Activated CD8-positive, alpha-beta memory T cell treated with anti-CD3 and anti-CD28 coated beads, Interleukin-2, amount 50 U/mL, for 4 hours (primary cell): ENCODE measurements at places on chromosomes 12 and 14.

GRCh38 chr14:99603471-99604277 lies at the start of gene CCDC85C:
CCDC85C (minus strand) TSS chr14:99604207; CDS start chr14:99603959, 248 bp downstream.
- peak; percentile 53 for DNase-seq

- no peak for DNase-seq
These were observed 3.2 kb downstream of the MBD6 start for GRCh38 chr12:57525615-57526383.

DNA sequence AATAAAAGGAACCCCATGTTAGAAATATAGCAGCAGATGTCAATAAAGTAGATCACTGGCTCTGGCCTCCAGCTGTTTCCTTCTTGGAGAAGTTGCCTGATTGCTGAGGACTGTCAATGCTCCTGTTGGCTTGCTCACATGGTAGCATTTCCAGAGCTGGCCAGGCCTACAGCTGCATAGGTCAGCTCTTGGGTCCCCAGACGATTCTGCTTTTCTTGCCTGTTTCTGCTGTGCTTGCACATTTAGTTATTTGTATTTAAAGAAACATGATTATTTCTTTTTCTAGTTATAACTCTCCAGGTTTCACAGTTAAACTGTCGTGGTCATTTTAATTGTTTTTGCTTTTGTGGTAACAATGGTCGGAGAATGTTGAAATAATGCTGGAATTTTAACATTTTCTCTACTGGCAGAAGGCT lies 7.2 kb downstream of the NAV3 start:
- DNase-seq = no peak

DNA sequence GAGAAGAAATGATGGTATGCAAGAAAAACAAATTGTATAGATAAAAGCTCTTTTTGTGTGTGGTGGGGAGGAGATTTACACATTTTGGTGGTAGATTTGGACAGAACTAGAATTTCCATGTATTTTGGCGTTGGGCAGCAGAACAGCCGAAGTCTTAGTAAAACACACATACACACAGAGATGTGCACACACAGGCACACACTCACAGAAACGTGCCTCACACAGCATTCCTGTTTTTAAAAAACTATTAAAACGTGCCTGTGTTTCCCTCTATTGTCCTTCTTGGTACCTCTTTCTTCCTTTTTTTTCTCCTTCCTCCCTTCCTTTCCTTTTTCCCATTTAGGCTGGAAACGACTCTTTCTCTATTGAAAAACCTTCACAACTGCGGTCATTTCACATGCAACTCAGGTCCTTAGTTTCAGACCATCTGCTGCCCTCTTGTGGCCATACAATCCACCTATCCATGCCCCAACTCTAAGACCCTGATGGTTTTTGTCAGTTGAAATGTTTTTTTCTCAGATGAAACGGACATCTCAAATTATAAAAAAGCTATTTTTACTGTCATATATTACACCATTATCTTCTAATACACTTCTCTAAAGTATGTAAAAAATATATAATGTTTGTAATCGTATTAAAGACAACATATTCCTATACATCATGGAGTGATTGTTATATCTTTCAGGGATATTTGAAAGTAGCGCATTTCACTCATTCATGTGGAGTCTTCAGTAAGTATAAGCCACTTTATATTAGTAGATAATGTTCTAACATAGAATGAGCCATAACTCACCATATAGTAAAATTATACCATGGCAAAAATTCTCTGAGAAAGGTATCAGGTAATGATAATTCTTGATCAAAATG lies 386.7 kb upstream of the NOVA1 start:
- no peak for DNase-seq
